Stimulated activated CD4-positive, alpha-beta T cell treated with anti-CD3 and anti-CD28 coated beads, Interleukin-1b, Interleukin-23, amount 100 ng/mL, for 1 hour (primary cell): ENCODE measurements at places on chromosomes 3 and 15.

GRCh38 chr3:171108066-171108465 lies 81.5 kb upstream of the SLC2A2 start:
- DNase-seq = no peak

DNA sequence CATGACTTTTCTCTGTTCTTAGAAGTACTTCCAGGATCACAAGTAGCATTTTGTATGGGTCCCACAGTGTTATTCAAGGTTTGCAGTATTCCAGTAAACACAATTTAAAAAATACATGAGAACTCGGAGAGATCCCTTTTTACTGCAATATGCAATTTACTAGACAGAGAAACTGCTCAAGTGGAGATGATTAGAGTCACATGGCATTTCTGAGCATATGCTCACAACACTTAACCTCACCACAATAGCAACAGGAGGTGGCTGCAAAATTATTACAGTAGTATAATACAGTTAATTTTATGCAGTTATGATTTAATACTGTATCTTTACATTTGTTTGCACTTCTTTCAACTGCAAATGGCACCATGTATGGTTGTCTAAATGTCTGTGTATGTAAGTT lies 87.5 kb downstream of the PIK3CB start:
- DNase-seq = no peak

DNA sequence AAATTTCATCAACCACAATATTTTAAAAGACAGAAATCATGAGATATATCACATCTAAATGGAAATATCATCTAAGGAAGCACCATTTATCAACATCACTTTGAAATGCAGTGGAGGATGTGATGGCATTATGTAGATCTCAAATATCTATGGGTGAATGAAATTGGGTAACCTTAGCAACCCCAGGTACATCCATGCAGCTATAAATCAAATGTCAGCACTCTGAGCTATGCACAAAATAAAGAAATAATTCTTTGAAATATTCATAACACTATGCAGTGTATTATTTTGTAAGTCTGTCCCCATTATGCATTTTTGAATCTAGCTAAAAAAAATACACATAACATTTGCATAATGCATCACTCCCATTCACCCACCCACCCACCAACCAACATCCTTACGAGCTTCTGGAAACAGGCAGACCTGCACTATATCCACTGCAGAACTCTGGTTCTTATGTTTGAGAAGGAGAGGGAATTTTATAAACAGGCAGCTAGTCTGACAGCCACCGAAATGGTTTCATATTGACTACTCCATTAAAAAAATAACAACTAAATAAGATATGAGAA lies 186.8 kb downstream of the SHOX2 start:
- no peak for DNase-seq

- no peak for DNase-seq
Measured at GRCh38 chr15:80568298-80568697, 126.8 kb upstream of the ABHD17C start.

DNA sequence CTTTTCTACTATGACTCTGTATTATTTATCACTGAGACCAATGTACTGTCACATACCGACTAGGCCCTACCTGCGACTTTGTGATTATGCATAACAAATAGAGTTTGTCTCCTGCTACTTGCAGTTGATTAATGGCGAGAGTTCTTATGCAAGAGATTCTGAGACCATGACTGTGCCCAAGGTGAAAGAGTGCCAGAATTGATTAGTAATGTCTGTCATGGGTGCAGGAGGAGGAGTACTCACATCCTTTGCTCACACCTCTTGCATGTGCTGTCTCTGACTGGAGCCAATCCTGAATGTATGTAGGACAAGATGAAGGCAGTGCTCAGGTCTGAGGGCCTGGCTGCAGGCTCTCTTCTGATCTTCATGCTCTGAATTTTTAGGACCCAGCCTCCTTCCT lies 260.7 kb downstream of the THSD4 start:
- no peak for DNase-seq

DNA sequence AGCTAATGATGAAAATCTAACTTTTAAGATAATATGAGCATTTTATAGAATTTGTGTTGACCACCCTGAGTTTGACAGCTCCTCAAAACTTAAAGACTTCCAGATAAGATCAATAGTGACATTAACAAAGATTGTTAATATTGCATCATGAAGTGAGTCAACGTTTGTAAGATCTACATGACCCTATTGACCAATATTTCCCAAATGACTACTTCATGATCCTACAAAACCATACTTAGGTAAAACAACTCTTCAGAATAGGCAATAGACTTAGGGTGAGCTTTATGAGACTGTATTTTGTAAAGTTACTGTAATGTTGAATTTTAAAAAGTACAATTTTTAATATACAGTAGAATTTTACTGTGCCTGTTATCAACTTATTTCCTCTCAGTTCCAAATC lies 422.7 kb upstream of the ALCAM start:
- no peak for DNase-seq

GRCh38 chr15:69755551-69756310 lies 303.1 kb downstream of the RPLP1 start:
- peak; percentile 32 for DNase-seq

DNA sequence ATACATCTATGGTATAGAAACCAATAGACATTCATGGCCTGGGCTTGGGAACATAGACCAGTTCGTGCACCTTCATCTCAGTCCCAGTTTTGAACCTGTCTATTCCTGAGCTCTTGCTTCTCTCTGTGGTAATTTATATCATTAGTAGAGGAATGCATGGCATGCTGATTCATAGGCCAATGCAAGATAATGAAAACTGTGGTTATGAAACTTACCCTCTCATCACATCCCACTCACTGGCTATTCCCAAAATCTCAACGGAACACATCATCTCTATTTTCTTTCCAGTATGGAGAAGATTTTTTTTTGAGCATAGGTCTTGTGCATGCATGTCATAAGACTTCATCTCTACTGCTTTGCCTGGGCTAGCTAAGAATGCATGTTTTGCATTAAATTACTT lies 18.7 kb upstream of the P2RY12 start:
- DNase-seq = no peak

GRCh38 chr15:58486062-58486461 lies 54.3 kb downstream of the LIPC start:
- DNase-seq = no peak

GRCh38 chr3:113295463-113295862 lies 84.1 kb downstream of the BOC start:
- no peak for DNase-seq

DNA sequence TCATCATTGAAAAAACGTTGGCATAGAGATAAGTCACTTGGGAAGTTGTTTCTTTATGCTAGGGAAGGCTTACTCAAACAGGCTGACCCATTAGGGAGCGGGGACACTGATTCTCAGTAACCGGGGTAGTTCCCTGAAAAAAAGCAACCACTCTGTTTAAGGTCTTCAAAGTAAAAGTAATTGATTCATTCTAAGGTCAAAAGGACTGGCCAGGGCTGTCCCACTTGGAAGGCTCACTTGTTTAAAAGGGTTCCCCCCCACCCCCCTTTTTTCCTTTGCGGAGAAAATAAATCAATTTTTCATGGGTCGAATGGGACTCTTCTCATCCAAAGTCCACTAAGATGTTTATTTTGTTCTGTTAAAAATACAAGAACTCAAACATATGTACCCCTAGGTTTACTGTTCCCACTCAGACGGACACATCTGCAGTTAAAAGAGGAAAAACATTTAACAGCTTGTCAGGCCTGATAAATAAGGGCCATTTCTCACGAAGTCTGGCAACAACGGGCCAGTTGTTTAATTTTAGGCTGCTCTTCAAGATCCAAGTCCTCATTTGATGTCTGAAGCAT lies 53.0 kb downstream of the ARHGEF3 start:
- DNase-seq = no peak

DNA sequence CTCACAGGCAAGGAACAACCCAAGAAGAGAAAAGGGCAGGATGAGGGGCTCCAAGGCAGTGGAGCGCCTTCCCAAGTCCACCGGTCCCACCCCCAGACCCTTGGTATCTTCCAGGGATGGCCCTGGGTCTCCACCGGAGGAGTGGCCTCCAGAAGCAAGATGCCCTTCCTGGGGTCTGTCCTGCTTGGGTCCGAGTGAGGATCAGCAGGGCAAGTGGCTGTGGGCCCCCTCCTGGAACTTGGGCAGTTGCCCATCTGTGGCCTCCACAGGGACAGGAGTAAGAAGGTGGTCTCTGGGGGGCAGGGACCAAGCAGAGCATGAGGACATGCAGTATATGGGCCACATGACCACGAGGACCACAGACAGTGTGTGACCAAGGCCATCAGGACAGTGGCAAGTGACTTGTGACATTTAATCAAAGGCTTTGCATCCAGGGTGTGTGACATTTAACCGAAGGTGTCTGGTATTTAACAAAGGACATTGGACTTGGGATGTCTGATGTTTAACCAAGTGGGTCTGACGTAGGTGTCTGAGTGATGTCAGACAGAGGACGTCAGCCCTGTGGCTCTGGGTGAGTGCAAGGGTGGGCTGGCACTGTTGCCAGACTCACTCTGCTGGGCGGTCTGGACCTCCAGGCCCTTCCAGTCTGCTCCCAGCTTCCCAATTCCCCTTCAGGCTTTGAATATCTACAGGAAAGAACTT lies 34.7 kb downstream of the SCN5A start:
- DNase-seq = no peak

- DNase-seq = no peak
Measured at GRCh38 chr3:149816986-149817385, 4.0 kb downstream of the RNF13 start.

GRCh38 chr15:65533057-65533756 lies 2.9 kb downstream of the HACD3 start:
- DNase-seq = no peak

DNA sequence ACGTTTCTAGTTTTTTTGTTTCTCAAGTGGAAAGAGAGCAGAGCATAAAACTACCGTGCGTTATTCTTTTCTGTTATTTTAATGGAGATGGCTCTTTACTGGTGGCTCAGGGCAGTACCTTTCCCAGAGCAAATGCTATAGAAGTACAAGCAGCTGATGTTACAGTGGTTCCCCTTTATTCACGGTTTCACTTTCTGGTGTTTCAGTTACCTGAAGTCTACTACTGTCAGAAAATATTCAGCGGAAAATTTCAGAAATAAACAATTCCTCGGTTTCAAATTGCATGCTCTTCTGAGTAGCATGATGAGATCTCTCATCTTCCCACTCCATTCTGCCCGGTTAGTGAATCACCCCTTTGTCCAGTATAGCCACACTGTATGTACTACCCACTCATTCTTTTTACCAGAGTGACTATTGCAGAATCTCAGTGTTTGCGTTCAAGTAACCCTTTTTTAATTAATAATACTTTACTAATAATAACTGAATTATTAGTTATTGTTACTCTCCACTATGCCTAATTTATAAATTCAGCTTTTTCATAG lies 597.5 kb upstream of the ROBO2 start:
- no peak for DNase-seq

GRCh38 chr15:44790215-44790614 lies 53.9 kb downstream of the TRIM69 start:
- DNase-seq = no peak

GRCh38 chr3:37087870-37088269 lies 86.5 kb downstream of the LRRFIP2 start:
- DNase-seq = no peak

DNA sequence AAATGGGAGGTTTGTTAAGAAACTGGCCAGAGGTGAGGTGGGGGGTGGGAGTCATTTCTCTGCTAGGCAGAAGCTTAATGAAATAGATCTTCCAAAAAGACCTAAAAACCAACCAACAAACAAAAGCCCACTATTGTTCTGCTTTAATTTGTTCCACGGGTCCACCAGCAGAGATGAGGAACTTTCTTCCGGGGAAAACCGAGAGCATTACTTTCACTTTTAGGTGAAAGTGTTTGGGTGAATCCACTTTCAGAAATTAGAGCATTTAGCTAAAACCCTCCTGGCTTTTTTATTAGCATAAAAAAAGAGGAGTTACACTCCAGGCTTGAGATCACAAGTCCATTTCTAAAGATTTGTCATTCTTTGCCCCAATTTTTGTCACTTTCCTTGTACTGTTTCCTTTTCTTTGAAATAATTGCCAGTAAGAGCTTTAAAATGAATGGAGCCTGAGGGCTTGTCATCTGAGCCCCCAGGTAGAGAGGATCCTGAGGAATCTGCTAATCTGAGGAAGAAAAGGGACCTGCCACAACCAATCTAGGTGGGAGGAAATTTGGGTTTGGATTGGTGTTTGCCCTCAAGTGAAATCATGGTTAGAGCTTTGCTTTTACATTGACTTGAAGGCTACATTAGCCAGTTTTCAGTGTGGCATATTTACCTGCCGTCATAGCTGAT lies 667.6 kb downstream of the NAALADL2 start:
- no peak for DNase-seq

DNA sequence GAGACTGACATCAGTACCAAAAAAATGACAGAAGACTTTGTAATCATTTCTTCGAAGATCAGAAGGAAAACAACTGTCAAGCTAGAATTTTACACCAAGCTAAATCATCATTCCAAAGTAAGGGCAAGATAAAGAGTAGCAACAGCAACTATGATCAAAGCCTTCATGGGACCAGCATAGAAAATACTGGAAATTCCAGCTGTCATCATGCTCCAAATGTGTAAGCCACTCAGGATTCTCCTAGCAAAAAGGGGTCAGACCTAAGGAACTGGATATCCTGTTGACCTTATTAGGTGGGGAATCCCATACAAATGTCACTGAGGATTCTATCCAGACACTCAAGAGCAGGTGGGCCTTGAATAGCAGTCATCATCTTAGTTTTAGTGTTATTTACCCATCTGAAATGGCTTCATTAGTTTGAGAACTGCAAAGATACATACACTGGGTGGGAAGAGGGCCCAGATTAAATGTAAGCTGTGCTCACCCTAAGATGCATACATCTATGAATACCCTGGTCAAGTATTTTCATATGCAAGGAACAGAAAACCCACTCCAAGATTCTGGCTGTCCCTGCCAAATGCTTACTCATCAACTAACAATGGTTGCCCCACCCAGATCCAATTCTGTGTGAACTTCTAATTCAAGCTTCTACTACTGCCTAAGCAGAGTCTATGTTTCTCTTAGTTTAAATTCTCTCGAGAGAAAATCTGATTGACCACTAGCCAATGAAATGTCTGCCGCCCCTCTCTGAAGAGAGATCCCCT lies 33.5 kb downstream of the CLDN18 start:
- DNase-seq = no peak

- no peak for DNase-seq
Measured at GRCh38 chr3:8485141-8485870, 16.3 kb upstream of the LMCD1 start.

- no peak for DNase-seq
Measured at GRCh38 chr3:50408443-50408944, 49.2 kb upstream of the TMEM115 start.

DNA sequence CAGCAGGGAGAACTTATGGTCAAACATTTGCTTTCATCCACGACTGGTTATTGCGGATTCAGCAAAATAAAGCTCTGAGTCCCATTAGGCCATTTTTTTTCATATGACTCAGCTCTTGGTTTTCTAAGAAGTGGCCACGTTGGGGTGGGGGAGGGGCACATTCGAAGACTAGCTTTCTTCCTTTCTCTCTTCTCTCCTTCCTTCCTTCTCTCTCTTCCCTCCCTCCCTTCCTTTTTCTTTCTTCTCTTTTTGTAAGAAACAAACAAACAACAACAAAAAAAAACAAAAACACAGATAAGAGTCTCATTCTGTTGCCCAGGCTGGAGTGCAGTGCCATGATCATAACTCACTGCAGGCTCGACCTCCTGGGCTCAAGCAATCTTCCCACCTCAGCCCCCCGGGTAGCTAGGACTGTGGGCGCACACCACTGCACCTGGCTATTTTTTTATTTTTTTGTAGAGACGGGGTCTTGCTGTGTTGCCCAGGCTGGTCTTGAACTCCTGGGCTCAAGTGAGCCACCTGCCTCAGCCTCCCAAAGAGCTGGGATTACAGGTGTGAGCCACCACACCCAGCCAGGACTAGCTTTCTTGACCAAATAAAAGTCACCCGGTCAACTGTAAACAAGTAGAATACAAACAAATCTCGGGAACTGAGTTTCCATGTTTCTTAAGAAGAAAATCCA lies 41.6 kb downstream of the ABCC5 start:
- DNase-seq = no peak
